Stimulated activated CD4-positive, alpha-beta T cell treated with anti-CD3 and anti-CD28 coated beads, Interleukin-4, amount 100 ng/mL, for 1 hour (primary cell): ENCODE measurements at places on chromosomes 11 and 22.

- DNase-seq, result no peak
These were observed 32.1 kb downstream of the RPL27A start for GRCh38 chr11:8714622-8715225.

DNA sequence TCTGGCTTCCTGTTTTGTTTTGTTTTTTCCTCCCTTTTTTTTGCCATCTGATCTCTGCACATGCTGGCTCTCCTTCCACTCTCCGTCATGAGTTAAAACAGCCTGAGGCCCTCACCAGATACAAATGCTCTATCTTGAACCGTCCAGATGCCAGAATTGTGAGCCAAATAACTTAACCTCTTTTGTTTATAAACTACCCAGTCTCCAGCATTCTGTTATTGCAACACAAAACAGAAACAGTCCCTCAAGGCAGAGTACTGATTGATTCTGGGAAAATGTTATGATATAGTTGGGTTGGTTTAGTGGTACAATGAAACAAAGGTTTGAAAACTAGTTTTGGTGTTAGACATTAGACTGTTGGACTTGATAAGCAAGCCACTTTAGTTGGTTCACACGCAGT, 1390.0 kb upstream of the RAG2 start:
- DNase-seq, result no peak

DNA sequence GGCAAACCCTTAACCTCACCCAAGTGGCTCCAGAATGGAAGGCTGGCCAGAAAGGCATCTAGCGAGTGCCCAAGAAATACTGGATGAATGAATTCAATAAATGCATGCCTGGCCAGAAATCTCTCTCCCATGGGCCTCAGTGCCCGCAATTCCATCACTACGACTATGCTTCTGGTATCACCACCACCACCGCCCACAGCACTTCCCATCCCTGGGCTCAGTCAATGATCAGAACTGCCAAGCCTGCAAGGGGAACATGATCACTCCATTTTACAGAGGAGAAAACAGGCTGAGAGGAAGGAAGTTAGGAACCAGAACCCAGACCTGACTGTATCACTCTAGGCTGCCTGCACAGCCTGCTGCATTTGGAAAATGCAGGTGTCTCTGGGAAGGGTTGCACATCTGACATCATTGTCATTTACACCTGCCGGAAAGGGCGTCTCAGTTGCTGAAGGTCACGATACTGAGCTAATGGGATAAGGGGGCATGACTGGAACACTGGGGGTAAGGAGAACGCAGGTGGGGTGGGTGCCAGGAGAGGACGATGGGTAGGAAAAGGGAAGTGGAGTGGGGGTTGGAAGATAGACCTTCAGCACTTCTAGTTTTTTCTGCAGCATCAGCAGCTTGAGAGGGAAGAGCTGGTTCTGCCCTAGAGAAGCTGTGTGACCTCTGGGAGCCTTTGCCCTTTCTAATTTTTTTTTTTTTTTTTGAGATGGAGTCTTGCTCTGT, 3.2 kb downstream of the GPR152 start:
- no peak for DNase-seq

- no peak for DNase-seq
These were observed 33.5 kb upstream of the RTL6 start for GRCh38 chr22:44531487-44531886.

GRCh38 chr11:101453682-101454081, 130.1 kb downstream of the TRPC6 start:
- no peak for DNase-seq

GRCh38 chr22:49151256-49152126, 676.2 kb downstream of the BRD1 start:
- no peak for DNase-seq
